ENCODE measurements at places on chromosomes 2 and 18.

DNA sequence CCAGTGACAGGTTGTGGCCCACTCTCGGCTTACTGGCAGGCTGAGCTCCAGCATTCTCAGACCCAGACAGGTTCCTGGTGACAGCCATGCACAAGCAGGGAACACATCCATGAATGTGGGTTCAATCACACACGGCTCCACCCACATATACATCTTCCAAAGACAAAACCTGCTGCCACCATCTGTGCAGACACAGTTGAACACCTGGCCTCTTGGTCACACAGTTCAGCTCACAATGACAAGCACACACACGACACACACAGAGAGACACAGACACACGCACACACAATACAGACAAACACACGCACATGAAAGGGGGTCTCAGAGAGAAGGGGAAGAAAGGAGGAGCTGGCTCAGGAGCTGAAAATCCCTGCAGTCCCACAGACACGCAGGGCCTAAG, 32.1 kb upstream of the PTMA start:
- no peak for DNase-seq

- DNase-seq = no peak
These were observed 41.0 kb downstream of the SNED1 start for GRCh38 chr2:241039416-241039815.

DNA sequence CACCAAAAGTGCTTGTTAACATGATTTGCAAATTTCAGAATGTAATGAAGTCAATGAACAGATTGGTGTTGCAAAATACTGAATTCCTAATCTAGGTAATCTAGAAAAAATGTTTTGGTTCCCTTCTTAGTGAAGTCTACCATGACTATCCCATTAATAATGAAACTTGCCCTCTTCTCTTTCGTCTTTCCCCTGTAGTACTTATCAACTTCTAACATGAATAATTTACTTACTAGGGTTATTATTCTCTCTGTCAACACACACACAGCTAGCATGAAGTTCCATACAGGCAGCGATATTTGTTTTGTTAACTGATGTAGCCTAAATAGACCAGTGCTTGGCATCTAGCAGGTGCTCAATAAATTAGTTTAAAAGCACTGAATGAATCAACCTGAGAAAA, 160.2 kb downstream of the NCK2 start:
- DNase-seq = no peak

- no peak for DNase-seq
These were observed 32.8 kb upstream of the IL1B start for GRCh38 chr2:112869258-112869842.

GRCh38 chr18:3391704-3392466, 58.1 kb upstream of the TGIF1 start:
- DNase-seq = no peak

GRCh38 chr2:189082376-189082975, 97.1 kb downstream of the COL5A2 start:
- no peak for DNase-seq

DNA sequence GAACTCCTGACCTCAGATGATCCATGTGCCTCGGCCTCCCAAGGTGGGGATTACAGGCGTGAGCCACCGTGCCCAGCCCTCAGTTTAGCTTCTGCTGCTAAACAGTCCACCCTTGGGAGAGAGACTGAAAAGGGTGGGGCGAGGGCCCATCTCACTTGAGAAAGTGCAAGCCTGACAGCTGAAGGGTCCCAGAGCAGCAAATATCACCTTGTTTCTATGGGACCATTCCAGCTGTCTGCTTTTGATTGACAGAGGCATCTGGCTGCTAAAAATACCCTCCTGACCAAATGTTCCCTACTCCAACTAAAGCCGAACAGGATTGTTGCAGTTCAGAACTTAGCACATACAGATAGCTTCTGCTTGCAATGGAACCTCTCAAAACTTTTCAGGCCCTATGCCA, 436 bp upstream of the SMYD1 start:
- no peak for DNase-seq

DNA sequence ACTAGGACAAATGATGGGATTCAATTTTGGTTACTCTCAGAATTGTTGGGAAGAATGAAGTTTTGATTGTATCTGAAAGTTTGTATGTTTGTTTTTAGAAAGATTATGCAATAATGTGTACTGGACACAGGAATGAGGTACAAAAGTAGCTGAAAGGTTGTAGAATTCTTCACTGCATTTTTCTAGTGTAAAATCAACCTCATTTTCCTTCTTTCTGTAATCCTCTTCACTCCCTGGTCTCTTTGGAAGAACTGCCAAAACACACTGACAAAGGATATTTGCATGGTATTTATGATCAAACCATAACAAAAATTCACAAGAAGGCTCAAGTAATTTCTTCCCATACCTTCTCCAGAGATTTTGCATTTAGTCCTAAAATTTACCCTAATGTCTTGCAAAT, 110.7 kb downstream of the ZEB2 start:
- DNase-seq = no peak

DNA sequence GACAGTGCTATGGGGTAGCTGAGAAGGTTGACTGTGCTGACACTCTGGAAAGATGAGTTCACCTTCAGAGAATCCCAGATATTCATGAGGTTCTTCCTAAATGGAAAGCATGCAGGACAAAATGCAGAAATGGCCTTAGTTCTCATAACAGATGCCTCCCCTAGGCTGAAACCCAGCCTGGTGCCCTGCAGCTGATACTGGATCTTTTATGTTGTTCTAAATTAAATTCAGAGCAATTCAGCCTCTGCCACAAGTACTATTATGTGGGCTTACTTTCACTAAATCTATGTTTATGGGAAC, 172.0 kb upstream of the SERPINE2 start:
- no peak for DNase-seq

DNA sequence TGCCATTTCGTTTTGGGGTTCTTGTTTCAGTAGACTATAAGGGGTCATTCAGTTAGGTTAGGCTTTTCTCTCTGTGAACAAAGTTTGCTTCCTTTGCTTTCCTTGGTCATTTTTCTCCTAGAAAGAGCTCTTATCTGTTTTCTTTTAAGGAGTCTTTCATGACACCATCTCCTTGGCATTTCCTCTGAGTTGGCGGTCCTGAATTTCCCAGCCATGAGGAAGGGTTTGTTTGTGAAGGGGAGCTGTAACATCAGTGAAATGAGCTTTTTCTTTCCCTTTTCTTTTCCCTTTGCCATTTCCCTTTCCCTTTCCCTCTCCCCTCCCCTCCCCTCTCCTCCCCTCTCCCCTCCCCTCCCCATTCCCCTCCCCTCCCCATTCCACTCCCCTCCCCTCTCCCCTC, 61.7 kb downstream of the MAP4K4 start:
- no peak for DNase-seq

GRCh38 chr2:177669625-177670330, 277.2 kb downstream of the AGPS start:
- no peak for DNase-seq

DNA sequence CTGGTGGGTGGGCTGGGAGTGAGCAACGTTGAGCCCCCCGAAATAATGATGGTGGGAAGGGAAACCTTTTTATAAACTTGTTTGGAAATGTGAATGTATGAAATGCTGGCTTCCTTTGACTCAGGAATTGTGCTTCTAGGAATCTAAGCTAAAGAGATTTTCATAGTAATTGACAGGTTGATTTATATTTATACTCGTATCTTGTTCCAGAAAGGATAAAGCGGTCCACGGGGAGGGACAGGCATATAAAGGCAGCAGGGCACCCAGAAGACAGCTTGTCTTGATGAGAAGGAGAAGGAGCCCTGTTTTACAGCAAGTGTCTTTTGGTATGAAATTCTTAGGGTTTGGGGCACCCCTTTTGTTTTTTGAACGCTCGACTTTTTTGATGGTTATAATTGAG, 157.8 kb downstream of the AGAP1 start:
- DNase-seq = no peak

DNA sequence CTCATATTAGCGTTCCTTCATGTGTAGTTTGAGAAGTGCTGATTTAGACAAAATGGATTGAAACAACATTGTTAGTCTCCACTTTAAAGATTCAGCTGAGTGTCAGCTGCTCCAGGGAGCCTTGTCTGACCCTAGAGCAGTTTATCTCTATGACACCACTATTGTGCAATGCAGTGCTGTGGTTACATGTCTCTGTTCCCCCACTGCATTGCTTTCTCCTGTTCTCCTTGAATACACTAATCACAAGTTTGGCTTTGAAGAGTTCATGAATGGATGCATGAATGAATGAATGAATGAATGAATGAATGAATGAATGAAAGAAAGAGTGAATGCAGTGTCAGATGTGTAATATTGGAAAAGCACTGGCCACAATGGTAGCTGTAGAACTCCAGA, 38.3 kb downstream of the GCG start:
- DNase-seq = no peak

DNA sequence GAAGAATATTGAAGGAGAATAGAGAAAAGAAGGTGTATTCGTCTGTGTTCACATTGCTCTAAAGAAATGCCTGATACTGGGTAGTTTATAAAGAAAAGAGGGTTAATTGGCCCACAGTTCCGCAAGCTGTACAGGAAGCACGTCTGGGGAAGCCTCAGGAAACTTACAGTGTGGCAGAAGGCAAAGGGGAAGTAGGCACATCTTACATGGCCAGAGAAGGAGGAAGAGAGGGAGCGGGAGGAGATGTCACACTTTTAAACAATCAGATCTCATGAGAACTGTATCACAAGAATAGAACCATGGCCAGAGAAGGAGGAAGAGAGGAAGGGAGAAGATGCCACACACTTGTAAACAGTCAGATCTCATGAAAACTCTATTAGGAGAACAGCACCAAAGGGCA, 159.6 kb upstream of the TPO start:
- DNase-seq = no peak

DNA sequence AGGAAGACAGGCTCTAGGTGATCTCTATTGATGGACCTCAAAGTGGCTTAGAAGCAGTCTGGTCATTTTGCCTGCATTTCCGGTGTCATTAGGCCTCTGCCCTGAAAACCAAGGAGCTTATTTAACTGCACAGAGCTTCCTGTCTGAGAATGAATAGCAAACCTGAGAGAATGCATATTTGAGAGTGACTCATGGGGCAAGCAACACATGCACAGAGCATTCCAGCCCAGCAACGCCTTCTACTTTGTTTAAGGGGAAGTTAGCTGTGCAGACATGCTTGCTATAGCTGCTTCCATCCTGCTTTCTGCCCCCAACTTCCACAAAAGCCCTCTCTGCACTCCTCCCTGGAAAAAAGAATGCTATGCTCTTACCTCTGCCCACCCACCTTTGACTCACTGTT, 232.8 kb downstream of the GRB14 start:
- no peak for DNase-seq

DNA sequence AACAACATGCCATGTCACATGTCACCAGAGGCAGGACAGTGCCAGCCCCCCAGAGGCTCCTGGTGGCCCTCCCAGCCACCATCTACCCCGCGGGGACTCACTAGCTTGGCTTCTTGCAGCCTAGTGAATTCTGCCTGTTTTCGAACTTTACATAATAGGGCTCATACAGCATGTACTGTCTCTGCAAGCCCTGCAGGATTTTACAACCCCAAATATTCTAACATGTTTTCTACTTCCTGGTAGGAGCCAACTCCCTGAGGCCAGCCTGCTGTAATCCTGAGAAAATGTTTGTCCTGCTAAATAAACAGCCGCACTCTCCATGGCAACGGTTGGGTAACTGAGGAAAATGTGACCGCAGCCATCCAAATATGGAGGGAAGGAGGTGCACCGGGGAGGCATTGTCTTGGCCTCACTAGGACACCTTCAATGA, 2.7 kb downstream of the PER2 start:
- DNase-seq = no peak

GRCh38 chr2:89848763-89849368, 1157.4 kb downstream of the RPIA start:
- no peak for DNase-seq

GRCh38 chr2:20675701-20676352, 8.9 kb downstream of the GDF7 start:
- DNase-seq = no peak

DNA sequence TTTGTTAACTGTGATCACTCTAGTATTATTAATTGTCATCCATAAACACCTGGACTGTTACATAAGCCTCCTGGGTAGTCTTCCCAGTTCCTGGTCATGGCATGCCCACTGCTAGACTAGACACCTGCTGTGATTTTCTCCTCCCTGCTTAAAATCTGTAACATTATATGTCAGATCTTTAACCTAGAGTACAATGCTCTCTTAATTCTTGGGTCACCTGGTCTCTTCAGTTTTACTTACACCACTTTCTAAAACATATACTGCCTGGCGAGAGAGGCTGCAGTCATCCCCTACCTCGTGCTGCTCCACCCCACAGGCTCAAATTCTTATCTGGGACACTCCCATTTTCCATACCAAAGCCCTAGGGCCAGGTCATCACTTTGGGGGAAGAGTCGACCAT, 161.3 kb downstream of the CDH2 start:
- DNase-seq = no peak

DNA sequence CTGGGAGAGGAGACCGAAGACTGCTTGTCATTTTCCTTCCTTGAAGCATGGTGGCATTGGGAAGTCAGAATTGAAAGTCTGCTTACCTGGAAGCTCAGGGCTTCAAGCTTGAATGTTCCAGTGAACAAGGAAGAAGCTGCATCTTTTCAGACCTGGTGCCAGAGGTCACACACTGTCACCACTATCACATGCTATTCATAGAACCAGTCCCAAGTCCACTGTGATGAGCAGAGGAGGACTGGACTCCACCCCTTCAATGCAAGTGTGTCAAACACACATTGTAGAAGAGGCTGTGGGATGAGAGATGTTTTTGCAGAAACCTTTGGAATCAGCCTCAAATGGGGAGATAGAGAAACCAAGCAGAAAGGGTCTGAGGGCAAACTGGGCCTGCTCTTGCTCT, 81.4 kb downstream of the LYPD1 start:
- DNase-seq = no peak

GRCh38 chr18:58456625-58457024, 172.3 kb downstream of the ALPK2 start:
- DNase-seq = peak; percentile 14

DNA sequence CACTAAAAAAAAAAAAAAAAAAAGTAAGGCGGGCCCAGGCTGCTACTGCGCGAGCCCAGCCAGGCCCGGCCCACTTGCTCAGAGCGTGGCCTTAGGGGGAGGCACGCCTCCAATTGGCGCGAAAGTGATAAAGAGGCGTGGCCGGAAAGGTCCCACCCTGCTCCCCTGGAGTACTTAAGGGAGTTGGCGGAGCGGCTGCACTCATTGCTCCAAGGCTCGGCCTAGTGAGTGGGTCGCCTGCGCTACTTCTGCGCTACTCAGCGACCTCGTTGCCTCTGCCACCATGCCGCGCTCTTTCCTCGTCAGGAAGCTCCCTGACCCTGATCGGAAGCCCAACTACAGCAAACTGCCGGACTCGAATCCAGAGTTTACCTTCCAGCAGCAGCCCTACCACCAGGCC, 36.9 kb downstream of the UNC80 start:
- DNase-seq = no peak

DNA sequence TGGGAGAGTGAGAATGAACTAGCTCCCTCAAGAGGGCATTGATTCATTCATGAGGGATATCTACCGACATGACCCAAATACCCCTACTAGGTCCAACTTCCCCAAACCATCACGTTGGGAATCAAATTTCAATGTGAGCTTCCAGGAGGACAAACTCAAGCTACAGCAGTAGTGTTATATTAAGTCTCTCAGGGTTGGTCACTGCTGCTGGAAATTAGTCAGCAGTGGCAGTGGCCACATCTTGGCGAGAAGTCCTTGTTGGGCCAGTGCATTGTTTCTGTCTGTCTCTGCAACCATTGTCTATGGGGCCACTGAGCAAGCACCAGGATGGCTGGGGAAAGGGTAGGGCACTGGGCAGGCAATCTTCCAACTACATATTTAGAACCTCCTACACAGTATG, 47.5 kb downstream of the THUMPD2 start:
- DNase-seq = no peak
